ENCODE measurements at places on chromosomes 2 and 18.

- peak; percentile 53 for DNase-seq
Observed at GRCh38 chr2:100606726-100607343, 44.0 kb downstream of the PDCL3 start.

GRCh38 chr18:62944454-62944853 is 229.1 kb downstream of the PHLPP1 start:
- no peak for DNase-seq

- DNase-seq, result peak; percentile 50
Observed at GRCh38 chr2:193695367-193695766, 1500.6 kb upstream of the TMEFF2 start.

DNA sequence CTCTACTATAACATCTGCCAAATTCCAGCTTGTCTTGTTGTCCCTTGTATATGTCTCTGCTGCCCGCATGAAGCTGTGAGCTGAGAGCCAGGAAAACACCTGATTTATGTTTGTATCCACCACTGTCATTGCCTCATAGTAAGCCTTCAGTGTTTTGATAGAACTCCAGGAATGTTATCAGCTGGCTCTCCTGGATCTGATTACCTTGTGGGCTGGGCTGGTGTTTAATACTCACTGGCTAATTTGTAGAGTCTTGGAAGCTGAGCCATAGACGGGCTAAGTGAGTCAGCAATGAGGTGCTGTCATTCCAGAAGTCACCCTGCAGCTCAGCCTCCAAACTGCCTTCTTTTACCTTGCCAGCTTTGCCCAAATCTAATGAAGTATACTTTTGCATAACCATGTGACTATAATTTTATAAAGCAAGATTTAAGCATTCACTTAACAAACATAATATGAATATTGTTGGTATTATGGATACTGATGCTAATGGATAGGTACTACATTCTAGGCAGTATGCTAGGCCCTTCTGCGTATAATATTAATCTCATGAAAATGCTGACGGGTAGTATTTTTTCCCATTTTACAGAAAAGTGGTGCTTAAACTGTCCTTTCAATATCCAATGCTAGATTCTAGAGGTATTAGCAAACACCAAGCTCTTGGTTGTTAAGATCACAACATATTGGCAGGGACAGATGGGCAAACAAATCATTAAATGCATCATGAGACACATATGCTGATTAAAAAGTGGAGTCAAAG is 62.7 kb upstream of the GATA6 start:
- DNase-seq, result no peak

GRCh38 chr18:10121786-10122515 is 208.1 kb downstream of the VAPA start:
- DNase-seq, result no peak

- no peak for DNase-seq
Observed at GRCh38 chr2:213219816-213220215, 64.4 kb upstream of the SPAG16 start.

DNA sequence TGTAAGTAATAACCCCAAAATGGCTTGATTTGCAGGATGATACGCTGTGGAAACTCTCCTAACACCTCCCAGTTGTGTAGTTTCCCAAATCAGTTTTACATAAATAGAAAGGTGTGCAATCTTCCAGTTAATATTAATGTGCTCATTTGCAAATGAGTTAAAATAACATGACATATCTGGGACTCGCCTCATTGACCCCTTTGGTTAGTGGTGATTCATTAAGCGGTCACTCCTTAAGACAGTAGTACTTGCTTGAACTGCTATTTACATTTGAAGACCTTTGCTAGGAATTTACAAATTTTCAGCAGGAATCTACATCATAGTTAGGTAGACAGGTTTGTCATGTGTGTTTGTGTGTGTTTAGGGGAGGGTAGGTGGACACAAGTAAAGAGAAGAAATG is 1367.7 kb upstream of the CELF4 start:
- no peak for DNase-seq

- no peak for DNase-seq
Observed at GRCh38 chr2:37570773-37571586, 100.5 kb downstream of the CDC42EP3 start.

GRCh38 chr18:25243754-25244153 is 108.2 kb downstream of the ZNF521 start:
- no peak for DNase-seq

DNA sequence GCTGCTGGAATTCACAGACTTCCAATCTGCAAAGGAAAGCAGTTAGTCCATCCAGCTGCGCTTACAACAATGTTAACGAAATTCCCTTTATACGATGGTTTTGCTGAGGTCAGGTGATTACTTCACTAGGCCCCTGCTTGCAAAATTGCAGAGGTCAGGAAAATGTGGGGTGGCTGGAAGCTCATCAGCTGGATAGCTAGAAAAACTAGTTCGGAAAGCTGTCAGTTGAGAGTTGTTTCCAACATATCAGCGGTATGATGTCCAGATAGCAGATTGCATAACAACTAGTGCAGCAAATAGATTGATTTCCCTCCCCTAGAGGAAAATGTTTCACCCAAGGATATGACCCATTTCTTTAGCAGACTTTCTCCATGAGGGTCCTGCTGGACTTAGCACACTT is 2021.1 kb upstream of the CELF4 start:
- no peak for DNase-seq

GRCh38 chr18:78378983-78379382 is 600.6 kb upstream of the SALL3 start:
- no peak for DNase-seq

DNA sequence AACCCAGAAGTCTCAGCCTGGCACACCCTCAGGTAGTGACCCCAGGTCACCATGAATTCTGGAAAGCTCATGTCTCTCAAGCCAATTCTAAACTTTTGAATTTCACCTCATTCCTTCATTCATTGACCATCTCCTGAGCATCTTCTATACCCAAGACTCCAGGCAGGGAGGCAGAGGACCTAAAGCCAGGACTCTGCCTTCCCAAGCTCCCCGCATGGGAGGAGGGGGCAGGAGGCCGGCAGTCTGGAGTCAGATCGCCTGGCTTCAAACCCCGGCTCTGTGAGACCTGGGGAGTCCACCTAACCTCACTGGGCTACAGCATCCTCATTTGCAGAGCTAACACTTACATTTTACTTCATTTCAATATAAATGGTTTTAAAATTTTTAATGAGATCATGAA is 59.0 kb downstream of the SMAD7 start:
- no peak for DNase-seq

- no peak for DNase-seq
Observed at GRCh38 chr2:166449439-166449838, 44.6 kb downstream of the SCN7A start.

- no peak for DNase-seq
Observed at GRCh38 chr2:165905269-165905668, 48.3 kb downstream of the TTC21B start.

DNA sequence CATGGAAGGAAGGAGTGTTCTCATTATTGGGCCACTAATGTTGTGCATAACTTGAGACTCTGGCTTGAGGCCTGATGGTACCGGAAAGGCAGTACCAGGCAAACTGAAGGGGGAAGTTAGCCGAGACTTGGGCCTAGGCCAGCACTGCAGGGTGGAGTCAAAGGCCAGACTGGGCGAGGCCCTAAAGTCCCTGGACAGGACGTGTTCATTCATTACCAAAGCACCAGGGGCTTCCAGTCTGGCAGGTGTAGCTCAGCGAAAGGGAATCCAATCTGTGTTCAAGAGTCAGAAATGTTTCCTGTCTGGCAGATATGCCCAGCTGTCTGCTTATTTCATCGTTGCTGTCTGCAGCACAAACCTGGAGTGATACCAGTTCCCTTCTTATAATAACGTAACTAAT is 4.7 kb upstream of the ITSN2 start:
- DNase-seq, result no peak

DNA sequence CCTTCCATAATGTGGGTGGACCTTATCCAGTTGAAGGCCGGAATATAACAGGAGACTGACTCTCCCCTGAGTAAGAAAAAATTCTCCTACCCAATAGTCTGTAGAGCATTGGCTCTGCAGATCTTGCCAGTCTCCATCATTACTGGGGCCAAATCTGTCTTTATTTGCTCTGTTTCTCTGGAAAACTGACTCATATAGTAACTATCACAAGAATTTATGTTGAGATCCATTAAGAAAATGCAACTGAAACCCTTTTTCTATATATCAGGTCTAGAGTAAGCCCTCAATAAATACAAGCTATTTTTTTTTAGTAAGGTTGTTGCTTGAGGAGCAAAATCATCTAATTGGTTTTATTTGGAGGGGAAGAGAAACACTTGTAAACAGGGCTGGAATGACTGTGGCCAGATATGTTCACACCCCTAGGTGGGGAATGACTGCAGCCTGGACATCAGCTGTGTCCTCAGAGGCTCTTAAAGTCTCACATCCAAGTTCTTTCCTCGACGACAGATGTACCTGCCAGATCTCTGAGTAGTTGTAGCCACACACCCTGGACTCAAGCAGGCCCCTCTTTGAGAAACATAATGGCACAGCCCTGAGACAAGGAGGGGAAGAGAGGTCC is 339.7 kb downstream of the TNS1 start:
- DNase-seq, result no peak

DNA sequence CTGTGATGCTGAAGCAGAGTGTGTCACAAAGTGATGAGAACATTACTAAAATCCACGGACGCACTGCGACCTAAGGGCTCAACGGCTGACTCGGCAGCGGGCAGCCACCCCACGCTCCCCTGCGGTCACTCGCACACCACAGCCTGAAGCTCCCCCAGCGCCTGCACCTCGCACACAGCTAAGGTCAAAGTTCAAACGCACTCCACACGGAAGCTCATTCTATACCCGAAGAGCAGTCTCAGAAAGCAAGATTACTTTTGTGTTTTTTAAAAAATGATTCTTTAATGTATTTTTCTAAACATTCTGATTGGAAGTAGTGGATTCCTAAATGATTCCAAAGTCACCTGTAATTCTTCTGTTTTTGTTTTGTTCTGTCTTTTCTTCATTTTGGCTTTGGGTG is 21.7 kb downstream of the ASPRV1 start:
- DNase-seq, result no peak

- no peak for DNase-seq
Observed at GRCh38 chr2:214577769-214578168, 166.9 kb downstream of the VWC2L start.

DNA sequence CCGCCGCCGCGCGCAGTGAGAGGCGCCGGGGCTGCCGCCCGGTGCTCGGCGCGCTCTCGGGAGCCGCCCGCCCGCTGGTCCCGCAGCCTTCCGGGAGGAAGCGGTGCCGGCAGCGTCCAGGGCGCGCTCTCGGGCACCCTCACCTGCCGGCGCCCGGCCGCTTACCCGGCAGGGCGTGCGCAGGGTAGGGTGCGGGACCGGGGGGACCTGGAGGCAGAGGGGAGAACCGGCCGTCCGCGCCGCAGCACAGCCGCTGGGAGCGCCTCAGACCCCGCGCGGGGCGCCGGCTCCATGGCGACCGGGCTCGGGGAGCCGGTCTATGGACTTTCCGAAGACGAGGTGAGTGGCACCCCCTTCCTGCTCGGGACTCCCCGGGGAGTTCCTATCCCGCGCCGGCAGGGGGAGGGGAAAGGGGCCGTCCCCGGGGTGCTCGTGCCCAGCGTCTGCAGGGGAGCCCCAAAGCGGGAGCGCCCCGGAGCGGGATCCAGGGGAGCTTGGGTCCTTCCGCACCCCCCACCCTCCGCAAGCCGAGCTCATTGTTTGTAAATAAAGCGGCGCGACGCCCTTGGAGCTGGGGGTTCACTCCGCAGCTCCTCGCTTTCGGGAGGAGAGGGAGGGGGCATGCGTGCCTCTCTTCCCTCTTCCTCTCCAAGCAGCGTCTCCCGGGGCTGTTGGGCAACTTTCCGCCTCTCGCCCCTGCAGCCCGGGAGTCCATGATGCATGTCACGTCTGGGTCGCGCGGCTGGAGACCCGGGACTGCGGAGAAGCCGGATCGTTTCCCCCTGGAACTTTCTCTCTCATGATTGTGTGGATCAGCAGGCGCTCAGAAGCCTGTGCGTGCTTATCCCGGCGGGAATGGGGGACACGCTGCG is 580 bp downstream of the NEDD4L start:
- peak; percentile 52 for DNase-seq

- DNase-seq, result no peak
Observed at GRCh38 chr2:238814815-238815214, 33.1 kb upstream of the TWIST2 start.

- no peak for DNase-seq
Observed at GRCh38 chr2:205364261-205364660, 318.0 kb upstream of the NRP2 start.

DNA sequence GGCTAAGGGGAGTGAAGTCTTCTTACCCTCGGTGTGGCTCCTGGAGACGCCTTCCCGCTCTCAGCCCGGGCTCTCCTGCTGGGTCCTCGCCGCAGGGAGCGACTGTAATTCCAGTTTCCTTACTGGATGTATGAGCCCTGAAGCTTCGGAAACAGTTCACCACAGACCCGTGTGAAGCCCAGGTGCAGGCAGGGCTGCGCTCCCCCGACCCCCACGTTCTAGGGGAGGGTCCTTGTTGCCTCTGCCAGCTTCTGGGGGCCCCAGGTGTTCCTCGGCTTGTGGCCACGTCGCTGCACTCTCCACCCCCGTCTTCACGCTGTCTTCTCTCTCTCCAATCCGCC is 5.1 kb upstream of the ASB1 start:
- DNase-seq, result no peak

DNA sequence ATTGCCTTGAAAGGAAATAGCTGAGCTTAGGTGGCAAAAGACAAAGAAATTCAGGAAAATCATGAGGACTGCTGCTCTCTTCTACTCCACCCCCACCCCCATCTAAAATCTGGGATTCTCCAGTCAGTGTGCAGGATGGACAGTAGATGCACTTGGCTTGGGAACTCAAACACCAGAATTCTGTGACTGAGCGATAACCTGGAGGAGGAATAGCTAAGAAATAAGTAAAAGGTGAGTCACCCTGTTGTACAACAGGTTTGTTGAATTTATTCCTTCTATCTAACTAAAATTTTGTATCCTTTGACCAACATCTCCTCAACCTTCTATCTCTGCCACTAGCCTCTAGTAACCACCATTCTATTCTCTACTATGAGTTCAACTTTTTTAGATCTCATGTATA is 1029.9 kb upstream of the ACVR2A start:
- DNase-seq, result no peak

DNA sequence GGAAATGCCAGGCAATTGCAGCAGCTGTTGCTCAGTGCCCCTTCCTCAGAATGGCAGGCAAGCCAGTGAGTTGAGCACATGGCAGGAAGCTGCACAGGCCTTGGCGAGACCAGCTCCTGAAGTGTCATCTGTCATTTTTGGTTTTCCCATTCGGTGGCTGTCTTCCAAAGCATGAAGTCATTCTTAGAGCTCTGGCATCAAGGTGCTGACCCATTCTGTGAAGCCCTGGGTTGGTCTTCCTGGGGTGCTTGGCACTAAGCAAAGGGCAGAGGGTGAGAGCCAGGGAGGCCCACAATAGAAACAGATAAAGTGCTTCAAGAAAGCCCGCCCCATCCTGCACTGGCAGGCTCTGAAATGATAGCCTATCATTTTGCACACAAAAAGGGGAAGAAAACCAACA is 150.5 kb downstream of the VAPA start:
- no peak for DNase-seq

- no peak for DNase-seq
Observed at GRCh38 chr18:6409933-6410332, 4.8 kb downstream of the L3MBTL4 start.

- no peak for DNase-seq
Observed at GRCh38 chr2:241065355-241065803, 36.7 kb downstream of the MTERF4 start.
